ENCODE measurements at places on chromosomes 11 and 22.

DNA sequence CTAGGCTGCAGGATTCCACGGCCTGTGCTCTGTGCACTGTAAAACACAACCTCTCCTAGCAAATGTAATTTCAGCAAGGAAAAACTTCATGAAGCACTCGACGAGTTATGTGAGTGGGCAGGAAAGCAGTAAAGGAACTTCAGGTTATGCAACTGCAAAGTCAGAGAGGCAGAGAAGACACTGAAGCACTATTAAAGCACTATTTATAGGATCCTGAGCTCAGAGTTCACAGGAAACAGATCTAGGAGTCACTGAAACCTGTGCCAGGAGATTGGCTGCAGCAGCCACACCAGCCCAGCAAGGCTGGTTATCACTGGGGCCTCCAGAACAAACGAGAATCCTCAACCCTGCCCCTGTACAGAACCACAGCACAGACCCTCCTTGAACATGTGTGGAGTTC, 2.5 kb downstream of the SMIM35 start:
- no peak for DNase-seq

DNA sequence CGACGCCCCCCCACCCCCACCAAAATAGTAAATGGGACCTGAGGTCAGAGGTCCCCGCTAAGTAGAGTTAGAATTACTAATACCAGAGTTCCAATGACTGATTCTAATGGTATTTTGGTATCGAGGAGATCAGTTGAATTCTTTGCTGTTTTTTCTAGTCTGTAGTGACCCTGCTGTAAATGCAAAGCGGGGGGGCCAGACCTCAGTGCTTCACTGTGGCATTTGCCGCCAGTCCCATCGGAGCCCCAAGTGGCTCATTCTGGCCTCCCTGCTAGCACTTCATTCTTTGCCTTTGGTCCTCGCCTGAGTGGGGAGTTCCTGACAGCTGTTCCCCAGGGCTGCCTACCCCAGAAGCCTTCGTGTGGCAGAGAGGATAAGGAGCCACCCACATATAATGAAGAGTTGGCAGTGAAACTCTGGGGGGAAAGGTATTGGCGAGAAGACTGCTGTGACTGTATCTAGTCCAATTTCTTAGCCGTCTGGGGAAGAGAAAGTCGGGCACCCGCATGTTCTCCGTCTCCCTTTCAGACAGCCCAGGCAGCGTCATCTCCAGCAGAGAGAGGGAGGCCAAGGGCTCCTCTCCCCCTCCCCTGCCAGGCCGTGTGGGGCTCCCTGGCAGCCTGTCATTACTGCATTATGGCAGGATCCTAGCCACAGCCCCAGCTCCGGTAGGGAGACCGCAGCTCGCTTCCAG, 19.4 kb upstream of the CABP7 start:
- peak; percentile 27 for DNase-seq

GRCh38 chr11:12284316-12285050, 92.9 kb upstream of the PARVA start:
- DNase-seq: no peak

- no peak for DNase-seq
These were observed 7.7 kb upstream of the FLI1 start for GRCh38 chr11:128686021-128686741.

GRCh38 chr11:84292006-84292405, 1005.8 kb upstream of the CCDC90B start:
- no peak for DNase-seq

- DNase-seq: no peak
These were observed 6.1 kb downstream of the SIPA1 start for GRCh38 chr11:65643971-65644370.

- DNase-seq: no peak
These were observed 14.9 kb downstream of the EIF4ENIF1 start for GRCh38 chr22:31474743-31475142.

DNA sequence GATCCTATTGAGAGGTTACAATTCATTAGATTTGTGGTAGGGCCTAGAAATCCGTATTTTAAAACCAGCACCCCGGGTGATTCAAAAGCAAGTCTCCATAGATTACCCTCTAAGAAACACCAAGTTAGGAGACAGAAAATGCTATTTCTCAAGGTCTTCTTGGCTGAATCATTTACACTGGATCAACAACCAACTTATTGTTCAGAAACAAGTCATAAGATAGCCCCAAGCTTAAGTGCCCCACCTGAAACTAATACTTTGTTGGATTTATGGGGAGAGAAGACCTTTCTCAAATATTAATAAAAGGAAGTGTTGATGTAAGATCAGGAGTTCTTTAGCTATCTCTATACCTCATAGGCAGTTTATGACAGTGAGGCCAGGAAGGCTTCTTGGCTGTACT, 345.2 kb downstream of the LARGE1 start:
- DNase-seq: no peak

GRCh38 chr22:45720839-45721378, 49.3 kb downstream of the ATXN10 start:
- DNase-seq: peak; percentile 3

- DNase-seq: peak; percentile 48
These were observed 96.5 kb downstream of the NXPE2 start for GRCh38 chr11:114774599-114775361.

DNA sequence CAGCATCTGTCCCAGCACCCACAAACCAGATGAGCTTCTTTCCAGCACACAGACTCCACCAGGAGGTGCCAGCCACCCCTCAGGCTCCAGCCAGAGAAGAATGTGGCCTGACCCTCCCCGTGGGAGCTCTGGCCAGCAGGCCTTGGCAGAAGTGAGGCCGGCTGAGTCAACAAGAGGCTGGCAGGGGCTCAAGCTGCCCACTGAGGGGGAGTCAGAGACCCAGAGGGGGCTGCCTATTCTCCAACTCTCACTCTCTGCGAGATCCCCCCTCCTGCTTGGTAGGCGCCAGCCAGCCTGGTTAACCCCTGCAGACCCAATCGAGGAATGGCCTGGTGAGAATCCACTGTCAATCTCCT, 10.6 kb upstream of the CDC42EP1 start:
- DNase-seq: no peak

DNA sequence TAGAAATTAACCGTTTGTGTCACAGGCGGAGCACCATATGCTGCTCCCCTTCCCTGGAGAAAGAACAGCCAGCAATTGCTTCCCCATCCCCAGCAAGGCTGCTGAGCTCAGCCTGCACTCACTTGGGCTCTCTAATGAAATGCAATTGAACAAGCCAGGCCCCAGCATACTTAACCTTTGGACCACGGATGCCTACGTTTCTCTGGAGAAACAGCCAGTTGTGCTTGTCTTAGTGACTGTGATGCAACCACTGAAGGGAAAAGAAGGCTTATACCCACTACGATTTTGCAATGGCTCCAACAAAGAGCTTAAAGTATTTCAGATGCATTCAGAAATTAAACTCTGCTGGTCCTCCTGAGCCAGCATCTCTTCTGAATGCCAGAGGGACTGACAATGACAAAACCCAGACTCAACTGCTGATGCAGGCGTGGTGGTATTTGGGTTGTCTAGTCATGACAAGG, 51.3 kb upstream of the SESN3 start:
- DNase-seq: no peak

GRCh38 chr22:39490135-39490798, 11.8 kb upstream of the MIEF1 start:
- DNase-seq: peak; percentile 68

DNA sequence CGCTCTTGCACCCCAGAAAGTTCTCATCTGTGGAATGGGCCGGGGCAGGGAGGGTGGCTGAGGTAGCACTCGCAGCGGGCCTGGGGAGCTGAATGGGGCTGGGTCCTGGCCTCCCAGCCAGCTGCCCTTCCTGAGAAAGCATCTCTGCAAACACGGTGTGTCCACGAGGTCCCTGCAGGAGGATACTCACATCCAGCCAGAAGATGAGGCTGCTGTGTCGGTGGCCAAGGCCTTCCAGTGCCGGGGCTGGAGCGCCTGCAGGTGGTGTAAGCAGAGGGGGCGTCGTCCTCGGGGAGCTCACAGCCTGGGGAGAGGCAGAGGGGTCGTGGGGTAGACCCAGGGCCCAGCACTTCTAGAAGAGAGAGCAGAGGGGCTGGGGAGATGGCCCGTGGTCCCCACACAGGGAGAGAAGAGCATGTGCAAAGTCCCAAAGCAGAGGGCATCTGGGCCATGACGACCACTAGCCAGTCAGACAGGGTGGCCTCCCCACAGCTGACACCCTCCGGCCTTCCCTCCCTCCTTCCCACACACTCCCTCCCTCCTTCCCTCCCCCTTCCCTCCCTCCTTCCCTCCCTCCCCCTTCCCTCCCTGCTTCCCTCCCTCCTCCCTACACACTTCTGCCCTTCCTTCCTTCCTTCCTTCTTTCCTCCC, 97.9 kb downstream of the WNT7B start:
- DNase-seq: no peak

DNA sequence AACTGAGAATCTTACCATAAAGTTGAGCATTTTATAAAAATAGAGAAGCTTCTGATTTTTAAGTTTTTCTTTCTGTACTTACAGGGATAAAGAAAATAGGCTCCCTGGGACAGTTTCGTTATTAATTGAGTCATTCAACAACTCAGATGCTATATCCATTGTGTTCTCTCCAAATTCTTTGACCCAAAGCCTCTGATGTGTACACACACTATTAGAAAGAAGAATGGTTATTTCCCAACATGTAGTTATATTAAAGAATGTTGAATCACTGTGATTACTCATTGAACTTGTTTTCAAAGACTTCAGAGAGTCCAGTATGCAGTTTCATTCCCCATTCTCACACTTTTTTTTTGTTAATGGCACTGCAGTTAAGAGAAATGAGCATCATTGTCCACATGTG, 734.3 kb upstream of the ARHGAP42 start:
- no peak for DNase-seq

GRCh38 chr11:74838188-74838587, 89.5 kb downstream of the RNF169 start:
- DNase-seq: no peak

- DNase-seq: peak; percentile 14
These were observed 2.7 kb downstream of the CRYBB3 start for GRCh38 chr22:25202290-25202921.

GRCh38 chr11:2719831-2720590, 20.2 kb upstream of the KCNQ1OT1 start:
- no peak for DNase-seq

DNA sequence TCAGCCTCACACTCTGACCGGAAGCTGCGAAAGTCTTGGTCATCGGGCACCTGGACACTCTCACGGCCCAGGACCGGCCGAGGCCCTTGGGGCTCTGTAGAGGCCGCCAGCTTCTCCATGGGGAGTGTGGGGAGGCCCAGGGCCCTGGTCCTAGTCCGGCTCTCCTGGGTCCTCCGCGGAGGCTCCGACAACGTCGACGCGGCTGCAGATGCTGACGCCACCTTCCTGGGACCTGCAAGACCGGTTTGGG, 12.9 kb downstream of the STARD10 start:
- DNase-seq: no peak

GRCh38 chr11:134071306-134071705, 2.4 kb downstream of the JAM3 start:
- DNase-seq: no peak

- DNase-seq: no peak
These were observed 34.6 kb downstream of the FLRT1 start for GRCh38 chr11:64070314-64070681.

DNA sequence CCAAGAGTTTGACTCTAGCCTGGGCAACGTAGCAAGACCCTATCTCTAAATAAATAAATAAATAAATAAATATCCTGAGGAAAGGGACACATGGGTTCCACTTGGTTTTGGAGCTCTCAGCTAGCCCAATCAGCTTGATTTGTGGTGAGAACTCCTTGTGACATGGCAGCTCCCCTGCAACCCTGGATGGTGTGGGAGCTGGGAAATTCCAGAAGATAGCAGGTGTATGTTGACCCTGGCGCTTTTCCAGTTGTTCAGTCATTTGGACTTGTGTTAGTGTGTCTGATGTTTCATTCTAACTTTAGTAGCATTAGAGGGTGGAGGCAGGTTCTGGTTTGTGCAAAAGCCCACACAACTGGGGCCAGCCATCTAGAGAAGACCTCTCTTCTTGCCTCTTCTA, 148.5 kb upstream of the NCAM1 start:
- no peak for DNase-seq

- no peak for DNase-seq
These were observed 2.2 kb downstream of the ARSA start for GRCh38 chr22:50625568-50626313.

DNA sequence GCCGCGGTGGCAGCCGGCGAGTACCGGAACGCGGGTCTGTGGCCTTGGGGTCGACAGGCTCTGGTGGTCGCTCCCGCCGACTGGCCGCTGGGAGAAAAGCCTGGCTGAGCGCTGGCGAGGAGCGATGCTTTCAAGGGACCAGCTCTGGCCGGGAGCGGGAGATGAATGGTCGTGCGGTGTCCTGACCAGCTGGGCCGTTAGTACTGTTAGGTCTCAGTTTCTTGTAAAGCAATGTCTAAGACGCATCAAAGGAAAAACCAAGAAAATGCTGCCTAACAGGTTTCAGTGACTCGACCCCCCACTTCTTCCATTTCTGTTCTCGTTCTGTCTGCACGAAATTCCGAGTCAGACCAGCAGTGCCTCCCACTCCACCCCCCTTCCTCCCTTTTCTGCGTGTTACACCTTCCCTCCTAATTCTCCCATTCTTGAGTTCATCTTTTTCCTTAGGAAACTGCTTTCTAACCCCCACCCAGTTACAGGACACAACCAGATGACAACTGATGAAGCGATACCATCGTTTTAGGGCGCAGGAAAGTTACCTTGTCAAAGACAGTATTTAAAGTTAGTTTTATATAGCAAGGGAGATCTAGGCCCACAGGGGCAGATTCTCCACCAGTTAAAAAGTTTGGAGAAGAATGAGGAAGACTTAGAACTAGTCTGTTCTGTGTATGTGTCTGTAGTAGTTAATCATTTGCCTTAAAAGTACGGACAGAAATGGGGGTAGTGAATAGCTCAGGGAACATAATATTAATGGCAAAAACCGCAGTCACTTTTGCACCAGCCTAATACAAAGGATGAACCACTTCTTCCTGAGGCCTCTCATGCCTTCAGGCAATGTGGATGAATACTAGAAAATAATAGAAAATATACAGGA, 1.0 kb downstream of the CUL5 start:
- no peak for DNase-seq
